ENCODE measurements at places on chromosomes 3 and 15. TPM values are rescaled to one million over a fixed set of nuclear protein-coding genes. Genes with fewer than 3 reads are reported as not detected.

DNA sequence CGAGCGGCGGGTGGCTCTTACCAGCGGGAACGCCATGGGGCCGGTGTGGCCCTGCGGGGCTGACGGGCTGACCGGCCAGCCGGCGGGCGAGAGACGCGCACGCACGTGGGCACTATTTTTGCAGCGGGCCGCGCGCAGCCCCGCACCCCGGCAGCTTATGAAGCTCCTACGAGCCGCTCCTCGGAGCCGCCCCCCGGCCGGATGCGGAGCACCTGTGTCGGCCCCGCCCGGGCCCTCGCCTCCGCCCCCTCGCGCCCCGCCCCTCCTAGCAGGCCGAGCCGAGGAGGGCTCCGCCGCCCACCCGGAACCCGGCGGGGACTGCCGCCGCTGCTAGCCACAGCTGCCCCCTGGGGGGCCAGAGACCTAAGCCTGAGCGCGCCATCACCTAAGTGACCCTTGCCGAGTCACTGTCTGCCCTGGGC is 683 bp upstream of the CPEB1 start:
- DNase-seq = no peak

DNA sequence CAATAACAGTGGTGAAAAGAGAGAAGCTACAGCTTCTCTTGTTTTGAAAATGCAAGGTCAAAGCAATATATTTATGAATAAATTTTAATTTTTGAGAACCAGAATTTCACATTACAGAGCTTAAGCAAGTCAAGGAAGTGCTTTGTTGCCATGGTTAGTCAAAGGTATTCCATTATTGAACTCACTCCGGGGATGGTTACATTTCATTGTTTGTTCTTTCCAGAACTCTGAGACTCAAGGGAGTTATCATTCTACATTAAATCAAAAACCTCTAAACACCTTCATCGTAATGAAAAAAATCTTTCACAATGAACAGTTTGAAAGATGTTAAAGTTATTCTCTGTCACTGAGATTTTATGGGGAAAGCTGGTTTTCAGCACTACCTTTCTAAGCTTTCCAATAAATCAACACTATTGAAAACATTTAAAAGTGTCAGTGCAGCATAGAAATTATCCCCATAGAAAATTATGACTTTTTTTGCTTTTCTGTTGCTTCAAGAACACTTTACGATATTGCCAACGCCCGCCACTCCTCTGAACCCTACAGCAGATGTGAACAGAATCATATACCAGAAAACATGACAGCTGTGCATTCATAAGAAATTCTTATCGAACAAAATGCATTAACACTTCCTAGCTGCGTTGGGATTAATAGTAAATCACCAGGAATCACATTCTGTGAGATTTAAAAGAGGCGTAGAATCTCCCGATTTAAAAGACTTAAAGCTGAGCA is 83.0 kb downstream of the OTOL1 start:
- DNase-seq = no peak

DNA sequence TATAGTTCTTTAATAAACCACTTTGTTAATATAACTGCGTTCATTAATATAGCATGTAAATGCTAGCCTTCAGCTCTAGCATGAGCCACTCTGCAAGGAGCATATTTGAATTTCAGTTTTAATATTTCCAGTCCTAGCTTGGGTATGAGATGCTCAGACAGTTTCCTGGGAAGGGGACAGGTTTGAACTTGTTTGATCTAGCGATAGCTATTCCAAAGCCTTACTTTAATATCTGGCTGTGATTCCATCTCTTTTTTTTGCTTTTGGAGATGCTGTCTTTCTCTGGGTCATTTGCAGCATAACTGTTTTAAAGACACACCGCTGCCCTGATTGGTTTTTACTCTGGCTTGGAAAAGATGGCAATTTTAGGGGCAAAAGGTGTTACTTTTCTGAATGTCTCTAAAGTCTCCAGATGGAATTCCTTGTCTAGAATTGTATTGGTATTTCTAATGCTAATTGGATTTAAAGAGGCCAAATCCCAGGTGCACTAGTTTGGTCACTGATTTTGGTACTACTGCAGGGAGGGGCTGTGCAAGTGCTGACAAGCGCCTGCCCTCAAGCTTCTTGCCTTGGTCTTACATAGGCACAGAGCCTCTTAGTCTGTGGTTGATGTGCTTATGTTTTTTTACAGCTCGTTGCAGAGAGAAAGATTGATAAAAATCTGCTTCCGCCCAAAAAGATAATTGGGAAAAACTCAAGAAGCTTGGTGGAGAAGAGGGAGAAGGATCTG is 2.8 kb downstream of the NISCH start:
- no peak for DNase-seq

GRCh38 chr15:76905855-76906254 is 715 bp upstream of the SCAPER start:
- no peak for DNase-seq

DNA sequence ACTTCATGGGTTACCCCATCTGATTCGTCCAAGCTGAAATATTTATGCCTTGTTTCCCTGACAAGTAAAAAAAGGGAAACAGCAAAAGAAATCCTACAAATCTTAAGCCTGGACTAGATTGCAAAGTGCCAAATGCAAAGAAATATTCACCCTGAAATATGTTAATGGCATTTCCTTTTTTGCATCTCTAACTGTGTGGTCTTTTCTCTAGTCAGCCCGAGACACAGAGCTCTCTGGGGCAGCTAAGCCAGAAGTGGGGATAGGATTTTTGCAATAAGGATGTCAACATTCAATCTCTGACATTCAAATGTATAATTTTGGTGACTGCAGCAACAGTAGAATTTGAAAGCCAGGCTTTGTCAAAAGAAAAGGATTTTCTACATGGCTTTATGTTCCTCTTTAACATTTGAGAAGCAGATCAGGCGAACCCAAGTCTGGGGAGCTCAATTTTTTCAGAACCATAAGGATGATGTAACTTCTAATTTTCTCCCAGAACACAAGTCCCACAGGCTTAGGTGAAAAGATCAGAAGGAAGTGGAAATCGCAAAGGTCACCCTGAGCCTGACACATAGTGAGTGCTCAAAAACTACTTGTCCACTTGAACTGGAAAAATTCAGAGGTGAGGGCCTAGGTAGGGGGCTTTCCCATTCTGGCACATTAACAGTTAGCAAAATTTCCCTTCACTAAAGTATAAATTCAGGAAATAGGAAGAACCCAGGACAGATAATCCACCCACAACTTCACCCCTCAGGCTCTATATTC is 28.2 kb upstream of the KCNMB3 start:
- DNase-seq = no peak

DNA sequence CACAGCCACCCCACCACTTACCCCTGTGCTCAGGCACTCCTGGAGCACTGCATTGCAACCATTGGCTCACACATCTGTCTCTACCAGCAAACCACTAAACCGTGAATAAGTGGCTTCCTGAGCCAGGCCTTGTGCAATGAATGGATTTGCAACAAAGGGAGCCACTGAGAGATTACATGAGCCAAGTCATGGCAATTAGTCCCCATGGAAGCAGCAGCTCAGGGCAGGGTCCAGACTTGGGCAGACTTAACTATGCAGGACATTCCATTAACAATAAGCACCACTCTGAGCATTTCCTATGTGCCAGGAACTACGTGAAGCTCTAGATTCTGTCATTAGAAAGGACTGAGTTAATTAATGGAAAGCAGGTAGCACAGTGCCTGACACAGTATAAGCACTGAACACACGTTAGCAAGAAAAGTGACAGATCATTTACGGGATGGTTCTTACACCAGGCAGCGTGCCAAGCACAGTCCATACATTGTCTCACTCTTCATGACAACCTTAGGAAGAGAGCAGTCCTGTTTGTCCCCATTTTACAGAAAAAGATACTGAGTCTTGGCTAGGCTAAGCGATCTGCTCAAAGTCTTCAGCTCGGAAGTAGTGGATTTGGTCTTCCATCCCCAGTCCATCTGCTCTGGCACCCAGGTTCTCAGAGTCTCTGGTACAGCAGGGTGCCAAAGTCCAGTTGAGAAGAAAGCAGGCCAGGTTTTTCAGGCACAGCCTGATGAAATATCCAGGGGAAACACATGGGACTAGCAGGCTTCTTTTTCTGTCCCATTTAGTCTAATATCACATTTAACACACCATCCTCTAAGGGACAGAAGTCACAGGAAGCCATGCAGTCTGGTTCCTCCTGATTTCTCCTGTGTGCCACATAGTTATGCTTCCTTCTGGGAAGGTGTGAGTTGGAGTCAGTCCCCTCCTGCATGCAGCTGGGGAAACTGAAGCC is 44.1 kb downstream of the LIPC start:
- DNase-seq = no peak

Gene SECISBP2L
- total RNA-seq = 599 TPM

DNA sequence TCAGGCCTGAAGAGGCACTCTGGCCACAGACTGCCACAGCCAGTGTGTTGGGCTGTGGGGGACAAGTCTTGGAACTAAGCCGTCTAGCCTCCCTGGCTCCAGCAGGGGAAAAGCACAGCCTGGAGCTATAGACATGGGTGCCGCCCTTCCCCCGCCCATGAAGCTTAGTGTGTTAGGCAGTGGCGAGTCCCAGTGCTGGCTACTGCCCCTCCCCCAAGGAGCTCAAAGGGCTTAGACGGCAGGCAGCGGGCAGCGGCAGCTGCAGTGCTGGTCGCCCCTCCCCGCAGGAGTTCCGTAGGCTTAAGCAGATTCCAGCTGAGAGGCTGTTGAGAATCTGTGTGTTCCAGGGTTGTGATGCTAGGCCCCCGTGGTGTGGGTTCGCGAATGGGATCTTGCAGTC is 135.8 kb upstream of the RORA start:
- DNase-seq = no peak

Gene PAQR5
- 6.5 TPM for total RNA-seq

Gene MESP1
- 2.1 TPM for total RNA-seq

DNA sequence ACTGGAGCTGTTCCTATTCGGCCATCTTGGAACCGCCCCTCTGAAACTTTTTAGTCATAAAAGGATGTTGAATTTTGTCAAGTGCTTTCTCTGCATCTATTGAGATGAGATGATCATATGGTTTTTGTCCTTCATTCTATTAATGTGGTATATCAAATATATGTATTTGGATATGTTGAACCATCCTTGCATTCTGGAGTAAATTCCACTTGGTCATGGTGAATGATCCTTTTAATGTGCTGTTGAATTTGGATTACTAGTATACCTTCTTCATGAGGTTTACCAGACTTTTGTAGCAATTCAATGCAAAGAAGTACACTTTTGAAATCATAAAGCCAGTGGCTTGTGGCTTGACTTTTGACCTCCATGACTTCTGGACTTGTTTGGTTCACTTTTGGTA is 33.4 kb upstream of the XRN1 start:
- DNase-seq = no peak

Gene ROPN1
- total RNA-seq = not detected

GRCh38 chr3:158617982-158618875 is 26.1 kb upstream of the GFM1 start:
- no peak for DNase-seq

Gene MINAR1
- 0.98 TPM for total RNA-seq

Gene TRANK1
- total RNA-seq = 22.1 TPM

Gene RPSA
- 447 TPM for total RNA-seq

Gene TMEM40
- not detected for total RNA-seq

Gene TMEM45A
- 20.6 TPM for total RNA-seq

Gene MYO5A
- total RNA-seq = 30.2 TPM

Gene STT3B
- 107 TPM for total RNA-seq

DNA sequence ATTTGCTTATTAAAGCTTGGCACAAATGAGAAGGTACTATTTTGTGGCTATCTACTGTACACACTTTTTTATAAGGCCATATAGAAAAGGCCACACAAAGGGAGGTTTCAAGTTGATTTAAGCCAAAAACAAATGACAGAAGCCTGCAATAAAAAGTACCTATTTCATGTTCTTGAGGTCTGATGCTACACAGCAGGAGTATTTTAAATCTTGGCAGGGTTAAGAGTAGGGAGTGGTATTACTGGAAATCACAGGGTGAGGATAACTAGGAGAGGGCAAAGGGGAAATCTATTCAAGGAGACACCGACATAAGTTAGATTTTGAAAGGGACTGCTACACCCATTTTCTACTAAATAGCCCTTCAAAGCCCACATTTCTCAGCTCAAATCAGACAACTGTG is 146.2 kb downstream of the GREM1 start:
- DNase-seq = no peak

DNA sequence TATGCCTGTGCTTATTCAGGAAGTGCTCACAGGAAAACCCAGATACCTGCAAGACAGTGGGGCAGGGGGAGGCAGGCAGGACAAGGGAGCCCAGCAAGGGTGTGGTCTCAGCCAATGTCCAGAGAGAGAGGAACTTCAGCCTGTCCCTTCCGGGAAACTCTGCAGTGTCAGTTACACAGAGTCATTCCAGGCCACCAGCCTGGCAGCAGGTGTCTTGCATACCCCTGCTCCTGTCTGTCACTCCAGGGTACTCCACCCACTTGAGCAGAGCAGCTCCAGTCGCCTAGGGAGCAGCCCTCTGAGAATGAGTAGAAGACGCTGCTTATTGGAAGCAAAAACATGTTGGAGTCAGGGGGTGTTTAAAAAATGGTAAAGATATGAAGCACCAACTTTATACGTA is 431.2 kb upstream of the RGMA start:
- no peak for DNase-seq

- DNase-seq = no peak
Observed at GRCh38 chr15:69953051-69953450, 144.7 kb downstream of the TLE3 start.

GRCh38 chr3:89932882-89933281 is 825.5 kb downstream of the EPHA3 start:
- DNase-seq = no peak

GRCh38 chr3:58804914-58805313 is 138.3 kb upstream of the FAM3D start:
- no peak for DNase-seq

DNA sequence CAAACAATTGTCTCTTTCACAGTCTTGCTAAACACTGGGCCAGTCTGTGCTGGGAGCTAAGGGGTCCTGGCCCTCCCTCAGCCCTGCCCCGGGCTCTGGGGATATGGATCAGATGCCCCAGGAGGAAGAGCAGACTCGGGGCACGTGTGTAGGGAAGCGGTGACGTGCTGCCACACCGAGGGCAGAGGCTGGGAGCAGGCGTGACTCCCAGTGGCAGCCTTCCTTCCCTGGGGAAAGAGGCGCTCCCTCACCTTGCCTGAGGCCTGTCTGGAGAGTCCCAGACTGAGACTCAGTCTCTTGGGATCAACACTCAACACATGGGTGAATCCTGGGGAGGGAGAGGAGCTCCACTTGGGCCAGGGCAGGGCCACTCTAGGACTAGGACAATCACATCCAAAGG is 54.1 kb upstream of the GRIP2 start:
- DNase-seq = no peak

GRCh38 chr15:60763688-60764087 is 284.7 kb upstream of the ICE2 start:
- DNase-seq = no peak

DNA sequence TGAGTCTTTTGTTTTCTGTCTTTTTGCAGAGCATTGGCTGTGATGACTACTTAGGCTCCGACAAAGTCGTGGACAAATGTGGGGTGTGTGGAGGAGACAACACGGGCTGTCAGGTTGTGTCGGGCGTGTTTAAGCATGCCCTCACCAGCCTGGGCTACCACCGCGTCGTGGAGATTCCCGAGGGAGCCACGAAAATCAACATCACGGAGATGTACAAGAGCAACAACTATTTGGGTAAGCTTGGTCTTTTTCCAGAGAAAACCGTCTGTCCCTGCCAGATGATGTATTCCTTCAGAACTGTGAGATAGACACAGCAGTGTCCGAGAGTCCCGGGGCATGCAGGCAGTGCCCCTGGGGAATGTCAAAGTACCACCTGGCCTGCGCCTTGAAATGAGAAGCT is 149.9 kb upstream of the NR2E3 start:
- DNase-seq = no peak

Gene CX3CR1
- 18.5 TPM for total RNA-seq

Measured in sciatic nerve (tissue), 2 donors.